ENCODE measurements at places on chromosomes 11 and 22.

DNA sequence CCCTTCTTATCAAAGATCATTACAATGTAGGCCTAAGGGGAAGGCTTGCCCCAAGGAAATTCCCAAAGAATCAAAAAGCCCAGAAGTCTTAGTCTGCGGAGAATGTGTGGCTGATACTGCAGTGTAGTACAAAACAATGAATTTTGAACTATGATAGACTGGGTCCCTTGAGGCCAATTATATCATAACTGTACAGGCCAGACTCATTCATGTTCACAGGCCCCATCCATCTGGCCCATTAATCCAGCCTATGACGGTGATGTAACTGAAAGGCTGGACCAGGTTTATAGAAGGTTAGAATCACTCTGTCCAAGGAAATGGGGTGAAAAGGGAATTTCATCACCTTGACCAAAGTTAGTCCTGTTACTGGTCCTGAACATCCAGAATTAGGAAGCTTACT is 35.2 kb downstream of the IGLL1 start:
- DNase-seq: no peak

GRCh38 chr22:47589271-47590250 is 827.1 kb downstream of the TBC1D22A start:
- DNase-seq: no peak

DNA sequence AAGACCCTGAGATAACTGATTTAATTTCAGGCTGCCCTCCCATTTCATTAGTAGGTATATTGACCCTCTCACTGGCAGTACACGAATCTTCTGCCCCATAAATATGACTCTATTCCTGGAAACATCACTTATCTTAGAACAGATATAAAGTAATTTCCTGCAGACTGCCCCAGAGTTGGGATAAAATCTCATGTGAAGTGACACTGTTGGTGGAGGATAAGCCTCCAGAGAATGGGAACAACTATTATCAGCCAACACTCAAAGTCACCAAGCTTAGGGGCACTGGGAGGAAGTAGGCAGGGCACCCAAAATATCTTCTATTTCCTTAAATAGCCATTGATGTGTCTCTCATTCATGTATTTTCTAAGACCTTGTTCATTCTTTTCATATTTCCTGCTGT is 8.2 kb downstream of the OR51B5 start:
- DNase-seq: no peak

- DNase-seq: no peak
Observed at GRCh38 chr11:84866922-84867321, 760.2 kb downstream of the DLG2 start.

DNA sequence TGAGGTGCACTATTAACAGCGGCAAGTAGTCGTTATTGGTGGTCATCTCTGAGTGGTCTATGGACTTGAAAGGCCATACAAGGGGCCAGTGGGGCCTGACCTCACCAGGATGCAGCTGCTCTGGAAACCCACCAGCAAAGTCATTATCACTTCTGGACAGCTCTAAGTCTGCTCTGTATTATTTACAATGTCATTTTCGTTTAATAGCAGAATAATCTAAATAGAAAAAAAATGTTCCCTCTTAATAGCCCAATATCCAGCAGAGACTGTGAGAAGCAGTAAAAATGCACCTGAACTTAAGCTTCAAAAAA is 85.0 kb upstream of the EED start:
- no peak for DNase-seq

DNA sequence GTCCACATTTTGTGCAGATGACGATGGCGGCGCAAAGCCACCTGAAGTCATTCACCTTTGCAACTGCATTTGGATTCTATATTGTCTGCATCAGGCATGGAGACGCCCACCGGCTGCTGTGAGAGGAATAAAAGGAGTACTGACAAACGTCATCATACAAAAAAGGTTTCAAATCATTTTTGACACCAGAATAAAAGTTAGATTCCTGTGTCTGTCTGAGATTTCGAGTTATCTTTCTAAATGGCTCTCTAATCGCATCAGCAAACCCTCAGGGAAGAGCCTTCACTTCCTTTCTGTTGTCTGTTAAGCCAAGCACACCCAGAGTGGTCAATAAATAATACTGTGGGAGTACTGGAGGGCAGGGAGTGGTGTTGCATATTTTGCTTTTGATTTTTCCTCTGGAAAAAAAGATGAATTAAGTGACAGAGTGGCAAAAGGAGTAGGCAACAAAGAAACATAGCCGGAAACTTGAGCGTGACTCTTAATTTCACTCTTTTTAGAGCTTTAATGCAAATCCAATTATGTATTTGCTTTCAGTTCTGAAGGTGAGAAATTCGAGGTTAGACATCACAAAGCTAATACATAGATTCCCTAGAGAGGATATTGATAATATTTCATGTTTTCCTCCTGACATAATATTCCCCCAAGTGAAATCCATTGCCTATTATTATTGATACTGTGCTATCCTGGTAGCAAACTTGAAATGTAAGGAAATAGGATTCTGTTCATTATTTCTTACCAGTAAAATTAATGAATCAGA is 150.8 kb upstream of the MTMR2 start:
- DNase-seq: no peak

DNA sequence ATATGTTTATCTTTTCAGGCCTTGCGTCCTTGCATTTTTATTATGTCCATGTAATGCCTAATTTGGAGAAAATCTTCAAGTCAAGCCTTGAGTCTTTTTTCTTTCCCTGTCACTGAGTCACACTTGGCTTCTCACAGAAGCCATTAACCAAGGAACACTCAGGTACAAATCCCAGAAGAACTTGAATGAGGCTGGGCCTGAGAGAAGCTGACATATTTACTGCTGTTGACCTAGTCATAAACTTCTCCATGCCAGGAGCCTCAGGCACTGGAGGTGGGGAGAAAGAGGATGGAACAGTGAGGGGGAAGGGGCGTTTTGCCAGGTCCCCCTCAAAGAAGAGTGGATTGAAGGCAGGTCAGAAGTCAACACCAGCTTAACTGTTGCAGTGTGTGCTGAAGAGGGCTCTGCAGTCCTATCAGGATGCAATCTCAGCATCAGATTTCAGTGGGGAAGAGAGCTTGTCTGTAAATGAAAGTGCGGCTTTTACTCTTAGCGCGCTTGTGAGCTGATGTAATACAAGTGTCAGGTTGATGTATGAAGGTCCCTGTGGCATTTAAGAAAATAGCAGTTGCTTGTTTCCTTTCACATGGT is 526.0 kb downstream of the ETS1 start:
- DNase-seq: no peak

DNA sequence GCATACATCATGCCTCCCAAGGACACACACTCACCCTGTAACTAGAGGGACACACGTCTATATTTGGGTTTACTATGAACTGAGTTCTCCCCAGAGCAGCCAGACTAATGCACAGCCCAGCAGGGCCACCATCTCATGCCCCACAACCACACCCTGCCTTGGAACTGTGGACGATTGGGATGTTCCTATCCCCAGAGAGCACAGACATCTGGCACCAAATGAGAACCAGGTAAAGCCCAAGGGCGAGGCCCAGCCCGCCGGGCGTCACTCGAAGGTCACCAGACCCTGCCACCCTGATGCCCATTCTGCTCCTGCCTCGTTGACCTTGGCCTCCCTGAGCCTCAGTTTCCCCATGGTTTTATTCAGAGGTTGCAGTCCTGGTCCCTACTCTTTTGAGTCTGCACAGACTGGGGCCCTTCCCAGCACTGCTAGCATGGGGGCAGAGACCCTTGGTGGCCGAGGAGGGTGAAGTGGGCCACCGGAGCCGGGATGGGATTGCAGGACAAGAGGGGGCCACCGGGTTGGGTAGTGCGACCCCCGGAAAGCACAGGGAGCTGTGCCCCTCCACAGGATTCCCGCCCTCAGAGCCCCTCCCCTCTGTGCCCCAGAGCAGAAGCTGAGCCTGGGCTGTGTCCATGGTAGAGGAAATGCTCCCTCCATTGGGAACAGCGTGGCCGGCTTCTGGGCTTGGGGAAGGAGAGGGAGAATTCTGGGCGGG is 56.8 kb downstream of the IGLL5 start:
- no peak for DNase-seq

DNA sequence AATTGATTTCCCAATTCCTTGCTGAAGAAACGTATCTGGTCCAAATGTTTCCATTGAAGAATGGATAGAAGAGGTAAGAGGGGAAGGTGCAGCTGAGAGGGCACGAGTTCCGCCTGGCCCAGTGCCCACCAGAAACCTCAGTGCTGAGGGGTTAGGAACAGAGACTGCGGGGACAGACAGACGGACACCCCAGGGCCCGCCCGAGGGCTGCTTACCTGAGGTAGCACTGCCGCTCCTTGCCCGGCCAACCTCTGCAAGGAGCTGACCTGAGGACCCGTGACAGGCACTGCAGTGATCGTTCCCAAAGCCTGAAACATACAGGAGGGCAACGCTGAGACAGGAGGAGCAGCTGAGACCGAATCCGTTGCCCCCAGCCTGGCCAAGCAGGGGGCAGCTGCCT is 89.6 kb downstream of the PHF21B start:
- DNase-seq: no peak

DNA sequence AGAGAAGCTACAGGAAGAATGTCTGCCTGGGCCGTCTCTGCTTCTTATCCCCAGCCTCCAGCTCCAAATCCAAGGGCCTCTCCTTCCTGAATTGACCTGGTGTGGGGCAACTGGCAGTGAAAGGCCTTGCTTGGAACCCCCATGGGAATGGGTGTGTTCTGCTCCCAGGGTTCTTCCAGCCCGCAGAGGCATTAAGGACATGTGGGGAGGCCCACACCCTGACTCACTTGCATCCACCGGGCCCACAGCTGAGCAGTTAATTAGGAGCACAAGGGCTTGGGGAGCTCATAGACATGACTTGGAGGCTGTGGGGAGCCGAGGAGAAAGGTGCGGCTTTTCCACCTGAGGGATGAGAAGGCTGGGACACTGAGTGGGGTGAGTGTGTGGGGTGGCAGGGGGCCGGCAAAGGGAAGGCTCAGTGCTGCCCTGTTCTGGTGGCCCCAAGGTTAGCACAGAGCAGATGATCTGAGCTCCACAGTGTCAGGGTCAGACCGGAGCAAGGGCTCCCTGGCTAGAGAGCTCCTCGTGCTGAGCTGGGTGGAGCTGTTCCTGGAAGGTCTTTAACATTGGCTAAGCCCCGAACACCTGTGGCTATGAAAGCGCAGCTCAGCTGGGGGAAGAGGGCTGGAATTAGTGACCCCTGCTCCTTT is 64.5 kb upstream of the NECTIN1 start:
- DNase-seq: no peak

GRCh38 chr11:84372381-84372950 is 1086.3 kb upstream of the CCDC90B start:
- DNase-seq: no peak

DNA sequence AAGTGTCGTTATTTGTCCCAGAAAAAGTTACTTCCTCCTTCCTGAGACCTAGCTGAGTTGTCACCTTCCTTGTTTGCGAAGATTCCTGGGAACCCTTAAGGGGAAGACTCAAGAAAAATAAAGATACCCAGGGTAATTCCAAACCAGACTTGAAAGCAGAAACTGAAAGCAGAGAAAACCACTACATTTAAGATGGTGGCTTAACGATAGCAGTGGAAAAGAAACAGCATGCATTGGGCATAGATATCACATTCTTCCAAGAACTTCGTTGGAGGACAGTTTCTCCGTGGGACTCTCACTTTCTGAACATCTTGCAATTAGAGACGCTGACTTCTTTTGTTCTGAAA is 89.1 kb downstream of the FAM76B start:
- no peak for DNase-seq

GRCh38 chr11:62905296-62905695 is 15.9 kb downstream of the CHRM1 start:
- DNase-seq: no peak

DNA sequence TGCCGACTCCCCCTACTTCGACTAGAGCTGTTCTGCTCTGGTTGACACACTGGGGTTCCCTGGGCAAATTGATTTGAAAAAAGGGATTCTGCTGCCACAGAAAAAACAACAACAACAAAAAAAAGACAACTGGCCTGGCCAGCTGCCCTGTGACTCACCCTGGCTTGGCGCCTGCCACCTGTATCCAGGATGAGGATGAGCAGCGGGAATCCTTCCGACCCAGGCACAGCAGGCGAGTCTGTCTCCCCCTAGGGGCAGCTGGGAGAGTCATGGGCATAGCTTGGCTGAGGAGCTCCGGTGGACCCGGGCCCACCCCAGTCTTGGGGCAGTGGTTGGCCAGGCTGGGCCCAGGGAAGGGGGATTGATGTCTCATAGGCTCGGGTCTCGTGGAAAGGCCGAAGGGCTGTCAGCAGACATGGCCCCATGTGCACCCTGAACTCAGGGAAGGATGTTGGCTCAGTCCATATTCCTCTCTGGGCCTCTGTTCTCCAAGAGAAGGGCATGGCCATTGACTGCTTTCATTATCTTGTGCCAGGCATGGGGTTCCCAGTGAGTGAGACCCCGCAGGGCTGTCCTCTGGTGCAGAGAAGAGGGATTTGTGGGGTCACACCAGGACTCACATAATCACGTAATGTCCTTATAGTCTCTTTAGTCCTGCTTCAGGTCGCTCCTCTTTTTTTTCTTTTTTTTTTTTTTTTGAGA is 10.4 kb upstream of the SUN2 start:
- DNase-seq: peak; percentile 69

DNA sequence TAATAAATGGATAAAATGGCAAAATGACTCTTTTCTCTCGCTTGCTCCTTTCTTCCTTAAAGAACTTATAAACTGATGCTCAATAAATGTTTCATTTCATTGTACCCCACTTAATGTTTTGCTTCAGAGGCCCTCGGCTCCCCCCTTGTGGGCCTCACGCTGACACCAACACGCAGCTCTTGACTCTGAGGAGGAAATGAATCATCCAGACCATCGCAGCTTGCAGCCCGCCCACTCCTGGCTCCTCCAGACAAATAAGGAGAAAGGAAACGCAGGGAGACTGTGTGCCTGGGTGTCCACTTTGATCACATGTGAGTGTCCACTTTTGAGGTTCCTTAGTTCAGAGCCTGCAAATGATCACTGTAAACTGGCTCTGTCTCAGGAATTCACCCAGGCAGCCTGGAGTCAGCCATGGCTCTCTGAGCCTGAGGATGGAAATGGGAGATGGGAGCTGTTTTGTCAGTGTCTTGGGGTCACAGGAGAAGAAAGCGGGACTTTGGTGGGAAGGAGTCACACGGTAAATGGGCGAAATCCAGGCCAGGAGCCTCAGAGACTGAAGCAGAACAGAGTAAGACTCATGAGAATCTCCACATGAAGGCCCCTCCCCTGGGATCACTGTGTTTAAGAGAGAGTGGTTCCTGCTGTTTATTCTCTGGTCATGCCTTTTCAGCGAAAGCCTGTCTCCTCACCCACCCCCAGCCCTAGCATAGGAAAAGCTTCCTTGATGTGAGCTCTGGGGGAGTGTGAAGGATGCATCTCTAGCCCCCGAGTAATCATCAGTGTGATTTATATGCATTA is 96.5 kb downstream of the CWC15 start:
- DNase-seq: no peak

DNA sequence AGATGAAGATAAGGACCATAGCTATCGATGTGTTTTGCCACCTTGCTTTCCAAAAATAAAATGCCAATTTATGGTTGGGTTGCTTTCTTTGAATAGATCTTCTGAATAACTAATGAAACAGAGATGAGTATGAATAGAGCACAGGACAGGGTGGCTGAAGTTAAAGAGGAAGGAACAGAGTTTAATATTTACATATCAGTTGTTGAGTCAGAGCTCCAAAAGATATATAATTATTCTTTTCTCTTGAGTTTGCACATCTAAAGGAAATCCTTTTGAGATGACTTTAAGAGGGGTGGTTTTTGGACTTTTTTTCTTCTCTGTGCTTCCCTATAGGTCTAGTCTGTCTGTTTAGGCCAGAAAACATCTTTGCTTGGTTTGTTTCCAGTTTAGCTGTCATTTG is 115.2 kb downstream of the DDX10 start:
- DNase-seq: no peak

GRCh38 chr22:48424201-48424627 is 1403.5 kb downstream of the BRD1 start:
- no peak for DNase-seq
